ENCODE measurements at places on chromosomes 6 and 20.

DNA sequence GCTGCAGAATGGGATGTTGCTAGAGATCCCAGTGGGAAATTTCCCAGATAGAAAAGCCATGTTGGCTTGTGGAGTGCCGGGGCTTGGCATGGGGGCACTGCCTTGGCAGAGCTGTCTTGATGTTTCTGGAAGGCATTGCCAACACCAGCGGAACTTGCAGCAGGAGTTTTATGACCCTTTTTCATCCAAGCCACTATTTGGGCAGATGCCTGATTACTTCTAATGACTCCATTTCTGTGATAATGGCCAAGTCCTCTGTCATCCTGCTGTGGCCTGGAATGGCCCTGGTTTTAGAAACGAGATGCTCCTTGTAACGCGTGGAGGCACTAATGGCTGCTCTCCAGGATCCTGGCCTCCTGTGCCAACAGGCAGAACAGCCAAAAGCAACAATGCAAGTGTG is 229.0 kb downstream of the ZNF217 start:
- DNase-seq: no peak

GRCh38 chr20:38883981-38884733 is 42.1 kb upstream of the FAM83D start:
- no peak for DNase-seq

DNA sequence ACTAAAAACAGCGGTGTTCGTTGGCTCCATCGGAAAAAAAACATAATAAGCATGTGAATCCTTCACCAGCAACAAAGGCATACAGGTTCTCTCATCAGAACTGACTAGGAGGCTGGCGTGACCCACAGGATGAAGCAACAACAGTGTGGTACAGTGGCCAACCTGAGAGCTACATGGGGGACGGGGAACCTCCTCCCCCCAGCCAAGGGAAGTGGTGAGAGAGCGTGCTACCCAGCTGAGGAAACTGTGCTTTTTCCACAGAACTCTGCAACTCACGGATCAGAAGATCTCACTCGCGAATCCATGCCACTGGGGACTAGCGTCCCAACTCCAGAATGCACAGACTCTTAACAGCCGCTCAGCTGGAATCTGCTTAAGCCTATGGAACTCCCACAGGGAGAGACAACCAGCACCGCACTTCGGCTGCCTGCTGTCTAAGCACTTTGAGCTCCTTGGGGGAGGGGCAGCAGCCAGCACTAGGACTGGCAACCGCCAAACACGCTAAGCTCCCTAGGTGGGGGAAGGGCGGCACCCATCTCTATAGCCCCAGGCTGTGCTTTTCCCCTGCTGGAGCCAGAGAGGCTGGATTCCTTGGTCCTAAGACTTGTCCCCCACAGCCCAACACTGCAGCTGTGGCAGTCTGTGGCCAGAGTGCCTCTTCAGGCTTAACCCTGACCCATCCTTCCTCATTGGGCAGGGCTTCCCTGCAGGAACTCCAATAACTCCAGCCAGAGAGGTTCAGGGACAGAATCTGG is 538.3 kb upstream of the BTBD3 start:
- DNase-seq: no peak

DNA sequence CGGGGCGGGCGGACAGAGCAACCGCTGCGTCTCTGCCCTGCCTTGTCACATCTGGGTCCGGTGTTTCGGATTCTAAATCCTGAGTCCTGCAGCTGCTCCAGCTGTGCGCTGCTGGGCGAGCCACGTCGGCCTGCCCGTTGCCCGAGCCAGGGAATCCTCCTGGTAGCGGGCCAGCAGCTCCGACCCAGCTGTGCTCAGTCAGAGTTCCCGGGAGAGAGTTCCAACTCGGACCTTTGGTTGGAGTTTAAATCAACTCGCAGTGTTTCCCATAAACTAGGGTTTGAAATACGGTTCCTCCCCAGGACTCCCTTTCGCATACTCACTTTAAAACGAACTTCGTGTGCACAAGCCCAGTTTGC is 315 bp upstream of the PDE10A start:
- no peak for DNase-seq

DNA sequence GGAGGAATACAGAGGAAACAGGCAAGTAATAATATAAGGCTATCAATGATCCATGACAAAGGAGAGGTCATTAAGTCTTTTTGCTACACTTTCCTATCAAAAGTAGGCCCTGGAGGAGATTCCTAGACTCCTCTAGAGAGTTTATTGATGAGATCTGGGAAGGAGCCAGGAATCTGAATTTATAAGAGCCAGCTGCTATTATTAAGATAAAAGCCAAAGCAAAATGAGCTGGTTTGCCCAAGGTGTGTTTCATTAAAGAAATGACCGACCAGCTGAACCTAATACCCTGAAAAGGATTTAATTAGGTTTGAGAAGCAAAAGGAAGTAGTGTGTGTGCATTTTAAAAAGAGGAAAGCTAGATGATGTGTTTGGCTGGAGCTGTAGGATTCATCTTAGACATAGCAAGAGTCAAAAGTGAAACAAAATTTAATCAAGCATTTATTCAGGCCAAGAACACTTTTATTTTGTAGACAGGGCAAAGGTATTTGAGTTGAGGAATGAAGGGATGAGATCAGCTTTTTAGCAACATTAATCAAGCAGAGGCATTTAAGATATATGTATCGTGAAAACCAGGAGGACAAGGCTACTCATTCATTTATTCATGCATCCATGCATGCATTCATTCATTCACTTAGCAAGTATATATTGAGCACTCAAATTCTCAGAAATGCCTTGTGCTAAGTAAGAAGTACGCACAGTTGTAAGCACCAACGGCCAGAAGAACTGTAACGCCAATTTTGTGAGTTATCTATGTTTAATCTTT is 43.5 kb upstream of the SCAF8 start:
- DNase-seq: no peak

GRCh38 chr6:169289619-169290339 is 36.1 kb upstream of the THBS2 start:
- no peak for DNase-seq

DNA sequence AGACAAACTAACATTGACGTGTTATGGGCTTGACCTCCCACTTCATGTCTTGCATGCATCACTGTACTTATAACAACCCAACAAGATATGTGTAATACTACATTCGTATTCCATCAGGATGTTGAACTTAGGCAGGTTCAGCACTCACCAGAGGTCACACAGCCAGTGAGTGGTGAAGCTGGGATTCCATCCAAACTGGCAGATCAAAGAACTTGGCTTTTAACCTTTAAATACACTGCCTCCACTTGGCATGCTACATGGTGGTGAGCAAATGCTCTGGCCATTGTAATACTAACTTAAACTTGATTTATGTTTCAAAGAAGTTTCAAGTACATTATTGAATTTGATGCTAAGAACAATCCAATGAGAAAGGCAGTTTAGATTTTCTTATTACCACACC is 10.7 kb upstream of the HDDC2 start:
- no peak for DNase-seq

DNA sequence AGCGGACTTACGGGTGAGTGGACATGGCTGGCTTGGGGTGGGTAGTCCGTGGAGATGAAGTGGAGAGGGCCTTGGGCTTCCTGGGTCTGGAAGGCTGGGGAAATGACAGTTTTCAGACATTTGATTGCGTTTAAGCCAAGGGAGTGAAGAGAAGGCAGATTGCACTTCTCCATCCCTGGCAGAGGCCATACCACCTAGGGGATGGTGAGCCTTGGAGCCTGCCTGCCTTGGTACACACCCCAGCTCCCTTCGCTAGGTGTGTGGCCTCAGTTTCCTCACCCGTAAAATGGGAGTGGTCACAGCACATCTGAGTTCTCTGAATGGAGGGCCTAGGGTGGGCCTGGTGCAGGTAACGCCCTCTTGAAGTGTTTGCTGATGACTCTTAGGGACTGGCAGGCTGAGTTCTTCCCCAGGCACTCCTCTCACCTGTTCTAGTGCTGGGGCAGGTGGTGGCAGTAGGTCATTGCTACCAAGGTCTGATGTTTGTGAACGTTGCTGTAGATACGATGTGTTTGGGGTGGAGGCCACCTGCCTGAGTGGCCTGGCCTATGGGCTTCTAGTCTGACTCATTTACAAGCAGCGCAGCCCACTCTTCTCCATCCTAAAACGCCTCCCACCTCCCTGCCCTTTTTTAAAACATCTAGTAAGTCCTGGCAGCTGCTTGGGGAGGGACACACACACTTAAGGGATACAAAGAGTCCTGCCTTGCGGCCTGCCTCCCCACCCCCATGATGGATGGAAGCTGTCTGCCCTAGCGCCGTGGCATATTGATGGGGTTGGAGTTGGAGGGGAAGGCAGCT is 2.3 kb downstream of the RBM38 start:
- no peak for DNase-seq

- DNase-seq: no peak
Measured at GRCh38 chr6:83511266-83511665, 1.1 kb upstream of the PRSS35 start.

DNA sequence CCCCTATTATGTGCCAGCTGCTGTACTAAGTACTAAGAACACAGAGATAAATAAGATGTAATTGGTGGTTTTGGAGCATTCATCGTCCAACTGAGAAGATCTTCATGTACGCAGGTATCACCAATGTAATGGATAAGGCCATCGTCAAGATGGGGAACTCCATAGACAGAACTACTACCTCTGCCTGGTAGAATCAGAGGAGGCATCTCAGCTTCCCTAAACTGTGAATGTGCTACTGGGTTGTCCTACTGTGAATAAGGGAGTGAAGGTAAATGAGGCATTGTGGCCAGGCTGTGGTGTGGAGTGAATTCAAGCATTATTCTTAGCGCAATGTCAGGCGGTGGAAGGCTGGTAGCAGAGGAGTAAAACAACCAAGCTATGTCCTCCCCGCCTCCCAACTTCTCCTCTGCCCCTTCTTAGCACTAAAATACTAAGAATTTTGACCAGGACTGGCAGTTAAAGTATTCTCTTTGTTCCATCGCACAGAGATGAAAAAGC is 68.2 kb downstream of the TBC1D7 start:
- DNase-seq: no peak

DNA sequence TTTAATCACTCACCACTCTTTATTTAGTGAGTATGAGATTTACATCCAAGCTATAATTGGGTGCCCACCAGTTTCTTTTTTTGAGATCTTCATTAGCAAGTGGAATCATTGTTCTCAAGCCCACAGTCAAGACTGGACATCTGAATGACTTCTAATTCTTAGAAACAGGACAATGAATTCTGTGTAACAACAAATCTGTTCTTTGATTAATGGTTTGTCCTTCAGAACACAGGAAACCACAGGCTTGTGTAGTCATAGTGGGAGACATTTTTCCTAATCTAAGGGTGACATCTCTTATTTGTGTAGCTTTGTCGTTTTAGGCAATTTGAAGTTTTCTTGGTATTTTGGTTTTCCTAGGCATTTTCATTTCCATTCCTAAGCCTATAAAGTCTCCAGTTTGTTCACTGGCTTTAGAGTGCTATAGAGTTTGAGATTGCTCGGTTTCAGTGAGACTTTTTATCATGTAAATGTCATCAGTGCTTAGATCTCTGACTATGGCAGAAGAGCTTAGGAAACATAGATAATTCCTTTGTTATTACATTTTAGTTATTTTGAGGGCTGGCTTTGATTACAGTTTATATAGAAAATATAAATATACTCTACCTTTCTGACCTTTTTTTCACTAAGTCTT is 903.9 kb upstream of the MAP3K7 start:
- no peak for DNase-seq

DNA sequence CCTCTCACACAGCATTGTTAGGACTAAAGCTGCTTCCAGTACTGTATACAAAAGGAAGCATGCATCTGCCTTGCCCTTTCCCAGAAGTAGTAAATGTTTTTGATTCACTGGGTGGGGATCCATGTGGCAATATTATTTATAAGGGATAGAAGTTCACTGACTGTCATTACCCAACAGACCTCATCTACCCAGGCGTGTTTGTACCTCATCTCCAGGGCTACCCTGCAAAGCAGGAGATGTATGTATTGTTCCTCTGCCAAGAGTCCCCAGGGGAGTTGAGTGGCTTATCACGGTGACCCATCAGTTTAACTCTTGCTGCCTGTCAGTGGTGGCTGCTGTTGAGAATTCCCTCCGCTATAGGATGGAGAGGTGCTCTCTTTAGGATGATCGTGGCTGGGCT is 42.5 kb downstream of the SLC24A3 start:
- no peak for DNase-seq

GRCh38 chr6:157710604-157711003 is 112.4 kb upstream of the SNX9 start:
- DNase-seq: no peak

- DNase-seq: no peak
Measured at GRCh38 chr6:15434263-15434662, 188.4 kb downstream of the JARID2 start.

- DNase-seq: no peak
Measured at GRCh38 chr6:132084811-132085509, 133.8 kb upstream of the CCN2 start.

- no peak for DNase-seq
Measured at GRCh38 chr6:141548966-141549365, 583.8 kb upstream of the GJE1 start.

- no peak for DNase-seq
Measured at GRCh38 chr6:45966797-45967196, 48.9 kb downstream of the CLIC5 start.

DNA sequence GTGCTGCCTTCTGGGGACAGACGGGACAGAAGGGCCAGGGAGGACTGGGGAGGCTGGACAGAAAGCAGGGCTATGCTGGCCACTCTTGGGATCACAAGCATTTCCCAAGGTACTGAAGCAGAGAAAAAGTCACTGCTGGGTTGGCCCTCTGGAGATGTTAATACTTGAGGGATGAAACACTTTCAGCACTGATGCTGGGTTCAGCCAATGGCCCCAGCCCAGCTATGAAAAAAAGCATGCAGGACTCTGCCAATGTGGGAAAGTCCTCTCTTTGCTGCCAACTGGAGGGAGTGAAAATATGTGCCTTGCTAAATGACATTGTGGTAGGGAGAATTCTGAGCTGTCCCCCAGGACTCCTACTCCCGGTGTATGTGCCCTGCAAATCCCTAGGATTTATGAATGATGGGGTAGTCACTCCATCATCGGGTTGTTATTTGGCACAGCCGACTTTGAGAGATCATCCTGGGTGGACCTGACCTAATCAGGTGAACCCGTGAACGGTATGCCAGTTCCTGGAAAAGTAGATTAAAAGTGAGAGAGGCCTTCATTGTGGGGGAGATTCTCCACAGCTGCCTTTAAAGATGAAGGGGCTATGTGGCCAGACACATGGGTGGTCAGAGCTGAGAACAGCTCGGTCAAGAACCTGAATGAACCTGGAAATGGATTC is 119.9 kb upstream of the TRAF3IP2 start:
- no peak for DNase-seq

GRCh38 chr6:134647861-134648260 is 302.0 kb downstream of the ALDH8A1 start:
- DNase-seq: no peak

DNA sequence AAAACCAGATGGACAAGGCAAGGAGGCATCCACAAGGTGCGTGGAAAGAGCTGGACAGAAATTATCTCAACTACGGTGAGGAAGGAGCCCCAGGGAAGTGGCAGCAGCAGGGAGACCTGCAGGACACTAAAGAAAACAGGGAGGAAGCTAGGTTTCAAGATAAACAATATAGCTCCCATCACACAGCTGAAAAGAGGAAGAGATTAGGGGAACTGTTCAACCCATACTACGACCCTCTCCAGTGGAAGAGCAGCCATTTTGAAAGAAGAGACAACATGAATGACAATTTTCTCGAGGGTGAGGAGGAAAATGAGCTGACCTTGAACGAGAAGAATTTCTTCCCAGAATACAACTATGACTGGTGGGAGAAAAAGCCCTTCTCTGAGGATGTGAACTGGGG is 26.8 kb downstream of the TRMT6 start:
- no peak for DNase-seq

- no peak for DNase-seq
Measured at GRCh38 chr20:2942439-2942838, 69.2 kb downstream of the PTPRA start.

GRCh38 chr6:53544217-53544469 is 758 bp downstream of the GCLC start:
- DNase-seq: no peak

- no peak for DNase-seq
Measured at GRCh38 chr20:13927171-13927570, 63.2 kb downstream of the SEL1L2 start.
